Activated T-cell treated with anti-CD3 and anti-CD28 coated beads, Interleukin-2, amount 50 U/mL, for 24 hours (primary cell): ENCODE measurements at places on chromosomes 6 and 20.

DNA sequence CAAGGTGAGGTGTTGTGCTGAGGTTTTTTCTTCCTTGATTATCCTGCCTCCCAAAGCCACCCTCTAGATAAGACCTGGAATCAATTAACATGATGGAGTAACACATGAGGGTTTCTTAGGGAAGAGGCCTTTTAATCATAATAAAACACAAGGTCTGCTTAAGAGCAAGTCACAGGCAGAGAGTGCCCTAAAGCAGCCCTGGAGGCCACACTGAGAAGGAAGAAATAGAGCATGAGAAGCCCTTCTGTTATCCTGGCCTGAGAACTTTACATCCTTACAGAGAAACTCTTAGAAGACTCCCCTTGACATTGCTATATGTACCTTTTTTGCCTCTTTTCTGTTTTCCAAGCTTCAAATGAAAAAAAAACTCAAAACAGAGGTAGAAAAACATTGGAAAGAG lies 132.3 kb downstream of the CEP57L1 start:
- H3K27me3 ChIP-seq = no peaks in the 10 kb centered on the region
- no peak overlapping the region for H3K27ac ChIP-seq
- peaks cover 5% of the 10 kb centered on the region for H3K4me1 ChIP-seq
- DNase-seq = no peak

- H3K27ac ChIP-seq = no peak overlapping the region
- peaks cover 7% of the 10 kb centered on the region for H3K27me3 ChIP-seq
- no peaks in the 10 kb centered on the region for H3K4me1 ChIP-seq
- no peak overlapping the region for H3K4me3 ChIP-seq
Observed at GRCh38 chr20:58626051-58626450, 25.0 kb upstream of the STX16 start.

GRCh38 chr6:92427453-92427852 lies 991.9 kb downstream of the EPHA7 start:
- H3K36me3 ChIP-seq = no peaks in the 10 kb centered on the region
- no peak overlapping the region for H3K4me3 ChIP-seq
- H3K27me3 ChIP-seq = no peaks in the 10 kb centered on the region
- no peak overlapping the region for H3K27ac ChIP-seq

GRCh38 chr6:72406517-72406916 lies 215.3 kb upstream of the KCNQ5 start:
- no peak overlapping the region for H3K4me3 ChIP-seq
- H3K27ac ChIP-seq = no peak overlapping the region
- peaks cover 17% of the 10 kb centered on the region for H3K27me3 ChIP-seq
- H3K4me1 ChIP-seq = no peaks in the 10 kb centered on the region
- no peak for DNase-seq

DNA sequence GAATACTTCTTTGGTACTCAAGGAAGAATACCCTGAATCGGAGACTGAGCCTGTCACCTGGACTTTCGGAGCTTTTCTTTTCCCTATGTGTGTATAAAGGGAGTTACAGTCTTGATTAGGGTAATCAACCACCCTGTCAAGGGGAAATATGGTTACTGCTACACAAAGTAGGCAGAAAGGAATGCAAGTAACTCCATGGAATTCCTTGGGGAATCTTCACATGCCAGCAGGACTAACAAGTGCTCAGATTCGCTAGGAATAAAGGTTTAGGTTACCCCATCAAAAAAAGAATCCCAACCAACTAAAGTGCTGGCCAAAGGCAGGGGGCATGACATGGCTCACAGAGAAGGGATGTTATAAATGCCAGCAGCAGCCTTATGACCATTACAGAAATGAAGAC lies 10.4 kb downstream of the KCNS1 start:
- peaks cover 54% of the 10 kb centered on the region for H3K36me3 ChIP-seq
- peak overlapping the region; percentile 18 for H3K27ac ChIP-seq
- no peaks in the 10 kb centered on the region for H3K27me3 ChIP-seq
- DNase-seq = no peak
- peaks cover 3% of the 10 kb centered on the region for H3K4me1 ChIP-seq
- H3K4me3 ChIP-seq = no peak overlapping the region

- no peaks in the 10 kb centered on the region for H3K4me1 ChIP-seq
- DNase-seq = no peak
- no peak overlapping the region for H3K4me3 ChIP-seq
- peaks cover 14% of the 10 kb centered on the region for H3K27me3 ChIP-seq
- H3K27ac ChIP-seq = no peak overlapping the region
Observed at GRCh38 chr6:159201336-159201735, 32.1 kb downstream of the FNDC1 start.

- H3K27me3 ChIP-seq = peaks cover 24% of the 10 kb centered on the region
- no peak overlapping the region for H3K4me3 ChIP-seq
- no peaks in the 10 kb centered on the region for H3K36me3 ChIP-seq
- no peak for DNase-seq
- H3K27ac ChIP-seq = no peak overlapping the region
Observed at GRCh38 chr6:7827142-7827541, 83.4 kb downstream of the TXNDC5 start.

DNA sequence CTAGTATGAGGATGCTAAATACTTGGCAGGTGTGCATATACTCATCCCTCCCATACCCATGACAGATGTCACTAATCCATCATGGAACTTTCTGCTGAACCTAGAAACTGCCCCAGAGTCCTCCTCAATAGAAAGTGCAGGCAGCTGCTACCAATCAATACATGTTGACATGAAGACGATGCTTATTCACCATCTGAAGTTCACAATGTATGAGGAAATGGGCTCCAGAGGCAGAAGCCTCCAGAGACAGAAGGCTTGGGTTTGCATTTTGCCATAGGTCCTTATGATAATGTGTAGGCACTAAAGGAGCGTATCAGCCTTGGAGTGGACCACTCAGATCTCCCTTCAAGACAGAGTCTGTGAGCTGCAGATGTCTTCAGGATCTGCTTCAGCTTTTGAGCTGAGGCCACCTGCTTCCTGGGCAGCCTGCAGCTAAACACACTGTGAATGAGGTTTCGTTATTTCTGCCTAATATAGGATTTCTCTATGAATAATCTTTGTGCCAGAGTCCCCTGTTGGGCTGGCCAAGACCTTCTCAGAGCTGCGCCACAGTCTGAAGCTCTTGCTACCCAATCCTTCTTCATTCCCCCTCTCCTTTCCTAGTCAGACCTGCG lies 7.5 kb upstream of the KIAA1755 start:
- no peaks in the 10 kb centered on the region for H3K4me1 ChIP-seq
- H3K4me3 ChIP-seq = no peak overlapping the region
- peaks cover 36% of the 10 kb centered on the region for H3K27me3 ChIP-seq
- no peaks in the 10 kb centered on the region for H3K36me3 ChIP-seq

DNA sequence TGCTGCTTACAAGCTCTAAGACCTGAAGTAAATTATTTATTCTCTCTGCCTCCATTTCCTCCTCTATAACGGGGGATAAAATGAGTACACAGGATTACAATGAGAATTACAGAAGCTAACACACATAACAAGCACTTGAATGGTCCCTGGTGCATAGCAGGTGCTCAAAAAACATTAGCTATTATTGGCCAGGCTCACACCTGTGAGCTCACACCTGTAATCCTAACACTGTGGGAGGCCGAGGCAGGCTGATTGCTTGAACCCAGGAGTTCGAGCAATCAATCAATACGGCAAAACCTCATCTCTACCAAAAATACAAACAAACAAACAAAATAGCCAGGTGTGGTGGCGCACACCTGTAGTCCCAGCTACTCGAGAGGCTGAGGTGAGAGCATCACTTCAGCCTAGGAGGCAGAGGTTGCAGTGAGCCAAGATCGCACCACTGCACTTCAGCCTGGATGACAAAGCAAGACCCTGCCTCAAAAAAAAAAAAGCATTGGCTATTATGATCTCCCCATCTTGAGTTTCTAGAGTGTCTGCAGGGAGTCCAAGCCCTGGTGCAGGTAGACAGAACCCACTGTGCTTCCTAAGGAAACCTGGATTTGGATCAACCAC lies 68.1 kb downstream of the PREX1 start:
- peaks cover 51% of the 10 kb centered on the region for H3K36me3 ChIP-seq
- H3K27me3 ChIP-seq = no peaks in the 10 kb centered on the region
- H3K4me1 ChIP-seq = peaks cover 83% of the 10 kb centered on the region

GRCh38 chr20:4490045-4490444 lies 231.7 kb upstream of the PRND start:
- H3K4me1 ChIP-seq = no peaks in the 10 kb centered on the region
- no peak overlapping the region for H3K4me3 ChIP-seq
- no peak for DNase-seq
- H3K27ac ChIP-seq = no peak overlapping the region
- H3K36me3 ChIP-seq = no peaks in the 10 kb centered on the region

DNA sequence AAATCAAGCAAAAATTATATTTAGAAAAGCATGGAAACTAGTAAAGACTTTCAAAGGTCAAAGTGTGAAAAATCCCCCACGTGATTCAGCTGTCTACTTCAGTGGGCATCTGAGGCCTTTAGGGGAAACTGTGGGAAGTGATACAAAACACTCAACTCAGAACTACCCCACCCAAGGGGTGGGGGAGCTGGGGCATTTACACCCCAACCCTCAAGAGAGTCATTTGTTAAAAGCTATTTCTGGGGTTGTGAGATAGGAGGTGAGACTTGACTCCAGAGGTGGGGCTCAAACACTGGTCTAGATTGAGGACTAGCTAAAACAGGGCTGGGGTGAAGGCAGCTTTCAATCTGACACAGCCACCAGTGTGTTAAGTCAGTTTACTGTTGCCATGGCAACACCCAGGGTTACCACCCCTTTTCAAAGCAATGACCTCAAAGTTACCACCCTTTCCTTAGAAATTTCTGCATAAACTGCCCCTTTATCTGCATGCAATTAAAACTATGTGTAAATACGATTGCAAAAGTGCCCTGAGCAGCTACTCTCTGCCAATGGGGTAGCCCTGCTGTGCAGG lies 9.9 kb upstream of the GTSF1L start:
- H3K4me3 ChIP-seq = no peak overlapping the region
- DNase-seq = no peak
- peaks cover 34% of the 10 kb centered on the region for H3K4me1 ChIP-seq
- H3K36me3 ChIP-seq = no peaks in the 10 kb centered on the region

GRCh38 chr6:5135788-5136376 lies 50.7 kb downstream of the PPP1R3G start:
- peak; percentile 54 for DNase-seq
- peaks cover 6% of the 10 kb centered on the region for H3K36me3 ChIP-seq
- H3K27ac ChIP-seq = no peak overlapping the region
- peaks cover 1% of the 10 kb centered on the region for H3K4me1 ChIP-seq

DNA sequence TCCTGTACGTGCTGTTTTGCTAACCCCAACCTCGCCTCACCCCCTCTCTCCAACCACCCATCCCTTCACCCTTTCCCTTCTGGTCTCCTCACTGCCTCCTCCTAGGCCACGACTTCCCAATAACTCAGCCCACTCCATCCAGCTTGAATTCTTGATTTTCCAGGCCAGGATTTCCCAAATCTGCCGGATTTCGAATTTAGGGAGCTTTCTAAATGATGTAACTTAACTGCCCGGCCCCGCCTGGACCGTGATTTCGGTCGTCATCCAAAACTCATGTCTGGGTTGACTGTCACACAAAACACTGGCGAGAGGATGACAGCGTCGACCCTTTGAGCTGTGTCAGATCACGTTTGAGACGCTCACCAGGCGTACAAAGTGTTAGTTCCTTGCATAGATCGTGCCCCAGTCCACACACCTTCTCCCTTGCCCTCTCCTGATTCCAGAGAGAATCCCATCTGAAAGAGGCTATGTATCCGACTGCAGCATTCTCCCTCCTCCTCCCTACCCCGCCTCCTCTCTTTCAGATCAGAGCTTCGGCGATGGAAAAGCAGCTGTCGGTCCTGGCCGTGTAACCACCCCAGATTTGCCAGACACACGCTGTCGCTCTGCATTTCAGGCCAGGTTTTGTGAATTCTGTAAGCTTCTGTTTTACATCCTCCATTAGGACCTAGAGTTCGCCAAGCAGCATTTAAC lies 168.2 kb downstream of the GPX5 start:
- H3K36me3 ChIP-seq = no peaks in the 10 kb centered on the region
- peaks cover 99% of the 10 kb centered on the region for H3K27me3 ChIP-seq
- H3K27ac ChIP-seq = no peak overlapping the region
- H3K4me1 ChIP-seq = peaks cover 15% of the 10 kb centered on the region
- no peak overlapping the region for H3K4me3 ChIP-seq

GRCh38 chr6:30037182-30037788 lies 23.8 kb upstream of the POLR1H start:
- H3K27ac ChIP-seq = no peak overlapping the region
- H3K36me3 ChIP-seq = peaks cover 24% of the 10 kb centered on the region
- H3K27me3 ChIP-seq = no peaks in the 10 kb centered on the region
- no peak for DNase-seq
- H3K4me1 ChIP-seq = peaks cover 1% of the 10 kb centered on the region
